SJSA1 (cell line): ENCODE measurements at places on chromosomes 5 and 9.

DNA sequence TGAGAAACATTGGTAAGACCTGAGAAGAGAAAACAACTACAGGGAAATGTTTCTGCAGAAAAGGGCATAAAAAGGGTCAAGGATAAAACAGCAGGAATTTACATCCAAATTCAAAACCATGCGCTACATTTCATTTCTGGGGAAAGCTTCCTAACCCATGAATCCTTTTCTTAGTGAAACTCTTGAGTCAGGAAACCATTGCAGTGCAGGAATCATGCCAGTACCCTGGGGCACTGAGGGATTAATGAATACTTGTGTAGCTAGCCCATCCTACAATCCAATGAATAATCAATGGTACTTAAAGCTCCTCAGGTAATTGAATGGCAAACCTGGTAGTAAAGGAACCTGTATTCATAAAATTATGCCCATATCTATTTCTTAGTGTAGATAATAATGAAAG is 580.5 kb downstream of the TLE1 start:
- DNase-seq = no peak

- no peak for DNase-seq
These were observed 71.3 kb downstream of the RASEF start for GRCh38 chr9:82991671-82992070.

DNA sequence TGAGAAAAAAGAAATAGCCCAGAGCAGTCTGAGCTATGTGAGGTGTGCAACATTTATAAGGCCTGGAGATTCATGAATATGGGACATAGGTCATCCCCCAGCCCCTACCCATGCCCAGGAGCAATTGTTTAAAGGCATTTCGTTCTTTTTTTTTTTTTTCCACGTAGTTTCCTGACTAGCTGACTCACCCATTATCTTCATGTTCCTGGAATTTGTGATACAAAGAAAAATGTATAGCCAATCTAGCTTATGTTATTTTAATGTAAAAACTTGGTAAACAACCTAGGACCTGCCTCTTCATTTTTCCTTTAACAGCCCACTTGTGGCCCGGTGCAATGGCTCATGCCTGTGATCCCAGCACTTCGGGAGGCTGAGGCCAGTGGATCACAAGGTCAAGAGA is 81.3 kb downstream of the OSTF1 start:
- DNase-seq = no peak

DNA sequence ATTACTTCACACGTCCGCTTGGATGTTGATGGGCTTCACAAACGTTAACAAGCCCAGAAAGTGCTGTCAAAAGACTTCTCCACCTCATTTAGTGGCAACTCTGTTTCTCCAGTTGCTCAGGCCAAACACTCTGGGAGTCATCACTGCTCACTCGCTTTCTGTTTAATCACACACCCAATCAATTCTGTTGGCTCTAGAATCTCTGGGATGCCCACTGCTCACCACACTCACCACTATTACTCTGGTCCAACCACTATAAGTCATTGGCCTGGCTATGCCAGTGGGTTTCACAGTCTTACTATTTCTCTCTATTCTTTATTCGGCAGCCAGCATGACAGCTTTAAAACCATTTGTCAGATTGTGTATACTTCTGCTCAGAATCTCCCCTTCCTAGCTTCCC is 163.5 kb downstream of the KDM4C start:
- DNase-seq = no peak

DNA sequence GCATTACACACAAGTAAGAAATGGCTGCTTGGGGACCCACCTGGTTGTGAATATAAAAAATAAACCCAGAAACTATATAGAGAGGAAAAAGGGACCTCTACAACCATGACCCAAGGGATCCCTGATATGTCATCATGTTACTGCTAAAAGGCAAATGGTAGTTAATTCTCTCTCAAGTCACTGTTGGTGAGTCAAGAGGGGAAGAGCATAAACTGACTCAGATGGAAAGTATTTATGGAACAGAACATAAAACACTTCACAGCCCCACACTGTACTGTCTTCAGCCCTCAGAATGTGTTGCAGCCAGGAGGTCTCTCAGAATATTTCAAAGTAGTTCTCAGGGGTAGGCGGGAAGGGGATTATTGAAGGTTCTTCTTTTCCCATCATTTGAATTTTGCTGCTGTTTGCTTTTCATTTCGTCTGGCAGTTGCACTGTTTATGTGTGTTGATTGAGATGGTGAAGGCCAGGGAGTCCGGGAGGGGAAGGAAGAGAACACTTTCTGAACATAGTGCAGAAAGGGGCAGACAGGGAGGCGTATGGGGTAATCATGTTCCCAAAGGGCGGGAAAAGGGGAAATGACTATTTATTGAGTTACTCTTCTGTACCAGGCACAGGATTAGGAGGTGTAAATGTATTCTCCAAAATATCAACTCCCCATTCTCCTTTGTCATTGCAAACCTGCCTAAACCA is 85.5 kb downstream of the TEK start:
- DNase-seq = peak; percentile 82

DNA sequence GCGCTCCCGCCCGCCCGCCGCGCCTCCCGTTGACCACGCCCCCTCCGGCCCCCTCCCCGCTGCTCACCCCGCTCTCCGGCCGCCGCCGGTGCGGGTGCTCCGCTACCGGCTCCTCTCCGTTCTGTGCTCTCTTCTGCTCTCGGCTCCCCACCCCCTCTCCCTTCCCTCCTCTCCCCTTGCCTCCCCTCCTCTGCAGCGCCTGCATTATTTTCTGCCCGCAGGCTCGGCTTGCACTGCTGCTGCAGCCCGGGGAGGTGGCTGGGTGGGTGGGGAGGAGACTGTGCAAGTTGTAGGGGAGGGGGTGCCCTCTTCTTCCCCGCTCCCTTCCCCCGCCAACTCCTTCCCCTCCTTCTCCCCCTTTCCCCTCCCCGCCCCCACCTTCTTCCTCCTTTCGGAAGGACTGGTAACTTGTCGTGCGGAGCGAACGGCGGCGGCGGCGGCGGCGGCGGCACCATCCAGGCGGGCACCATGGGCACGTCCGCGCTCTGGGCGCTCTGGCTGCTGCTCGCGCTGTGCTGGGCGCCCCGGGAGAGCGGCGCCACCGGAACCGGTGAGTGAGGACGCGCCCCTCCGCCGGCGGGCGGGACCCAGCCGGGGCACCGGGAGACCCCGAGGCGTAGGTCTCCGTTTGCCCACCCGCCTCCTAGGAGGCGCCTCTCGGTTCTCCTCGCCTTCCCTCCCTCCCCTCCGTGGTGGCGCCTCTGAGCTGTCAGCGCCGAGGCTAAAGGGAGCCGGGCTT is at the start of gene VLDLR:
Gene VLDLR (plus strand): TSS at position 66 of the 739 bp plus-strand sequence. CDS start 403 bp downstream, at position 469.
- DNase-seq = no peak

DNA sequence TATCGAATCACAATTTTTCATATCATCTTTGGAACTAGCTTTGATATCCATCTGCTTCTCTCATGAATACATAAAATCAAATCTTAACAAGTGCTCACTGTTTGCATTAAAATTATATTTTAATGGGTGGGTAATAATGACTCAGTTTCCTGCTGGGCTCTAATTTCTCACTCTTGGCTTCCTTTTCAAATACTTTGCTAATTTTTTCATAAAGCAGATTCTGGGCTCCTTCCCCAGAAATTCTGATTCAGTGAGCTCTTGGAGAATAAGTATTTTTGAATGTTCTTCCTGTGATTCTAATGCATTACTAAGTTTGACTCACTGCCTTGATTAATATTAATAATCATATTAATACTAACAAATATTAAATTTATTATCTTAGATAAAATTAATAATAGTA is 48.9 kb downstream of the YIPF5 start:
- no peak for DNase-seq

- no peak for DNase-seq
These were observed 411.2 kb upstream of the IRX4 start for GRCh38 chr5:2293906-2294305.

GRCh38 chr5:142772446-142773293 is 2.5 kb downstream of the ARHGAP26 start:
- DNase-seq = no peak

DNA sequence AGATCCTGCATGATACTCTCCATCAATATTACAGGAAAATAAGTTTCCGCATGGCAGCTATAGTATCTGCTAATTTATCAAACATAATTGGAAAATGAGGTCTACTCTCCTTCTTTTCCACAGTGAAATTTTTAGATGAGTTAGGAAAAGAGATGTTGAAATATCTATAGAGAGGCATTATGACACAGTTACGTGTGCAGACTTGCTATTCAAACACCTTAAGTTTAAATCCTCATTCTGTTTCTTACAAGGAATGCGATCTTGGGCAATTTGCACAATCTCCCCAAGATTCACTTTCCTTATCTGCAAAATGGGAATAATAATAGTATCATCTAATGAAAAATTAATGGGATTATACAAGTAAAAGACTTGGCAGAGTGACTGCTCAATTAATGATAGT is 91.7 kb upstream of the SLCO6A1 start:
- no peak for DNase-seq

DNA sequence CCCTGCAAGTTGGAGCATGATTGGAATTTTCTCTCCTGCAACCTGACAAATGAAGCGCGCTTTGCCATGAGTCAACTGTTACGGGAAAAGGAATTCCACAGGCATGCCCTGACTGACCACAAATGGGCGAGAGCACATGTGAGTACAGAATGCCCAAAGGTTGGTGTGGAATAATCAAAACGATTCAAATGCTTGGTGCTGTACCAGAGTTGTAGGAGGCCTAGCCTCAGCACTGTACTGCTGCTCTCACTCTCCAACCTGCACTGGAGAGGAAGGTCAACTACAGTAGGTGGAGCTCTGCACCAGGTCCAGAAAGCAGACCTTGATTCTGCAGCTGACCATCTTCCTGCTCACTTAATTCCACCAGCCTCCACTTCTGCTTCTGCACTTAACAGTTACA is 406.9 kb upstream of the ACTBL2 start:
- peak; percentile 95 for DNase-seq

GRCh38 chr5:10600626-10601245 is 36.9 kb downstream of the ANKRD33B start:
- peak; percentile 16 for DNase-seq

DNA sequence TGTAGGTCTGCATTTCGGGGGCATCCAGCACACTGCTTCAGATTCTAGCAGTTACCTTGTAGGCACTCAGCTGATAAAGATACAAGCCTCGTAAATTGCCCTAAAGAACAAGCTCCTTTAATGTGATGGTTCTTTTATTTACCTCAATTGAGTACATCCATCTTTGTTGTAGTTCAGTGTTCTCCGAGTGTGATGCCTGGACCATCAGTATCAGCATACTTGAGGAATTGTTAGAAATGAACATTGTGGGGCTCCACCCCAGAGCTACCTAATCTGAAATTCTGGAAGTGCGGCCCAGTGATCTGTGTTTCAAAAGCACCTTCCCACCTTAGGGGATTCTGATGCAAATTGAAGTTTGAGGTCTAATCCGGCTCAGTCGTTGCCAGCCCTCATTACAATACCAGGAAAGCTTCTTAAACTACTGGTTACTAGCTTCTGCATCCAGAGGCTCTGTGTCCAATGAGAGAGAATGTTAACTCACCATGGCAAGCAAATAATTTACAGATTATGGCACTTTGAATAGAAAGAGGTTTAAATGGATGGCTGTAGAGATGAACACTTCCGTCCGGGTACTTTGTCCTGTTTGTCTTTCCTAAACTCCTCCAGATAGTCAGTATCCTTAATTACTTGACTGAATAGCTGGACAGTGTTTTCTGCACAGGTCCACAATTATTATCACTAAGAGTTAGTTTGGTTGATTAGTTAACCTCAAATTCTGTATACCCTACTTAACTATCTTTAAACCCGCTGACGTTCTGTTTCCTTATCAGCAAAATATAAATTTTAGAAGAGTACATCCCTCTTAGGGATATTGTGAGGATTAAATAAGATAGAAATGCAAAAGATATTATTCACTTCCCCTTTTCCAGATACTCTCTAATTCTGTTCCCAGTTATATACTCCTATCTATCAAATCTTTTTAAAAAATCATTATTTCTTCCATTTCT is 47.9 kb downstream of the RAI14 start:
- DNase-seq = no peak

DNA sequence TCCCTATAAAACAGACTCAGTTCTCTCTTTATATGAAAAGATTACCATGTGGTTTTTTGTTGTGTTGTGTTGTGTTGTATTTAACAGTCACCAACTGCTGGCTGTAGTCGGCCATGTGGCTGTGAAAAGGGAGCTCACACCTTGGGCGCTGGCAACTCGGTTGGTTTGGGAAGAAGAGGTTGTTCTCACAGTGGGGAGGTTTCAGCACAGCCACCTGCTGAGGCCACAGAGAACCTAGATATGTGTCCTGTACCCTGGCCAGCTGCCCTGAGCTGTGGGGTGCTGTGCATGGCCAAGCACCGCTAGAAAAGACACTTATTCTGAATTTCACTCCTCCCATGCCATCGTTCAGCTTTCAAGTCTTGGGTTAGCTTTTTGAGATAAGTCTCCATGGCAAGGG is 58.8 kb downstream of the SYK start:
- DNase-seq = no peak

DNA sequence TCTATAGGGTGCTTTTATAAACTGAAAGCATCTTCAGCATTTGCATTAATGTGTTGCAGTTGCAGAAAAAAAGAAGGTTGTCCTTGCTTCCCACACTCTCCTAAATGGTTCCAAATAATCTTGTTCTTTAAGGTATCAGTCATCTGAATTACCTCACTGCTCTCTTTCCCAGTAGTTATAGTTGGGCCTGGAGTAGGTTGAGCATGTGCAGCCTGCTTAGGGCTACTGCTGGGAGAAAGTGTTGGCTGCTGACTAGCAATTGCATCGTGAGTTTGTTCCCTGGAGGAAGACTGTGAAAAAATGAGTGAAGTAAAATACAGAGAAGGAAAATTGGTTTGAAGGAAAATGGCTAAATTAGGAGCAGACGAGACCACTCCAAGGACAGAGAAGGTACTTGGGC is 74.5 kb downstream of the PRR16 start:
- DNase-seq = no peak

GRCh38 chr5:27266184-27266583 is 227.8 kb upstream of the CDH9 start:
- DNase-seq = no peak

- no peak for DNase-seq
These were observed 324.1 kb downstream of the CDH10 start for GRCh38 chr5:24320643-24321042.

DNA sequence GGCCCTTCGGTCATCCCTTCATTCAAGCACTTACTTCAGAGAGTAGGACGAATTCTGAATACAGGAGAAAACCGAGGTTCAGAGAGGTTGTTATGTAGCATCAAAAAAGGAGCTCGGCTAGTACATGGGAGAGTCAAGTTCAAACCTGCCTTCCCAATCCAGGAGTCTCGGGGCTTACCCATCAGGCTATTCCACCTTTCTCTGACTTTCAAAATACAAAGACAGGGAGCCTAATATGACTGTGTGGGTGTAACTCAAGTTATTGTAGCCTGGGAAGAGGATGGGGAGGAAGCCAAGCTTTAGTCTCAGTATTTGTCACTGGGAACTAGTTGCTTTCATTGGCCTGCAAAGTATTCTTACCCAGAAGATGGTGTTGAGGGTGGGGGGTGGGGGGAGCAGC is 274.8 kb upstream of the PANK3 start:
- DNase-seq = no peak
